ENCODE measurements at places on chromosomes 7 and 10. TPM values are rescaled to one million over a fixed set of nuclear protein-coding genes. Genes with fewer than 3 reads are reported as not detected.
A peak's percentile ranks its signal among the peaks of the same experiment; 100 is the strongest.

DNA sequence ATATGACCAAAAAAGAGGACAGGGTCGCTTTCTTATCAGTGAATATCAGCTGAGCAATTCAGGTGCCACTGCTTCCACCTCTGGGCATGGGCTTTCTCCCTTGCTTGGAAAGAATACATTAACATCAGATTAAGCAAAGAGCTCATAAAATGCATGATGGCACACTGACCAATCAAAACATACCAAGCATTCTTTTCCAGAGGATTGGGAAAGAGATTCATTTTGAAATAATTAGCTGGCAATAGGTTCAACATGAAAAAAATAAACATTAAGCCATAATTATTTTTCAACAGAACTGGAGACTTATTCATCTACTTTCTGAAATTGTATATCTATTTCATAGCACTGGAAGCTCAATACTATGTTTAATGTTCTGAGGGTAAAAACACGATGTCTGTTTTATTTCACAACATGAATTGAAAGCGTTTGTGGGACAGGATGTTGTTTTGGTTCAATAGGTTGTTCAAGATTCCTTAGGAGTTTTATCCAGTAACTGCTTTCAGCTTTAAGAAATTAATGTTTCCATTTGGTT, 53.2 kb downstream of the TFAM start:
- H3K4me1 ChIP-seq, result no peaks in the 10 kb centered on the region
- H3K27ac ChIP-seq, result no peak overlapping the region
- H3K27me3 ChIP-seq, result peaks cover 8% of the 10 kb centered on the region

GRCh38 chr10:132306864-132307751, 642 bp downstream of the STK32C start:
- H3K4me3 ChIP-seq, result peak overlapping the region; percentile 94
- no peak for DNase-seq
- H3K36me3 ChIP-seq, result peaks cover 7% of the 10 kb centered on the region
- H3K4me1 ChIP-seq, result peaks cover 17% of the 10 kb centered on the region

The MUC12 gene
- 7.8 TPM for total RNA-seq

DNA sequence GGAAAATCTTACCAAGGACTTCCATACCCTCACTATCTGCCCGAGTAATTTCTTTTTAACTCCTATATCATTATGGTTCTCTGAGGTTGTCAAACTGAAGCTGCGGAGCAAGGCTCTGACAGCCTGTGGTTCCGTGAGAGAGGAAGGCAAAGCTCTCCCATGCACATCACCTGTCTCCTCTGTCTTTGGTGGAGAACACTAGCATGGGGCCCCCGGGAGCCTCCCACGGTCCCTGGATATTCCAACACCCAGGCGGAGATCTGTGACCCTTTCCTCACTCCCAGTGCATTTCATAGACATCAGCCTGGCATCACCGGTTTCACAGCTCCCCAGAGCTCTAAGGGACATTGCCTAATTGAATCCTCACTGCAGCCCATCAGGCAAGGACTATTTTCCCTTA, 10.4 kb downstream of the RBP4 start:
- H3K27me3 ChIP-seq, result no peaks in the 10 kb centered on the region
- DNase-seq, result no peak
- H3K4me3 ChIP-seq, result no peak overlapping the region
- H3K4me1 ChIP-seq, result peaks cover 13% of the 10 kb centered on the region
- H3K36me3 ChIP-seq, result no peaks in the 10 kb centered on the region

DNA sequence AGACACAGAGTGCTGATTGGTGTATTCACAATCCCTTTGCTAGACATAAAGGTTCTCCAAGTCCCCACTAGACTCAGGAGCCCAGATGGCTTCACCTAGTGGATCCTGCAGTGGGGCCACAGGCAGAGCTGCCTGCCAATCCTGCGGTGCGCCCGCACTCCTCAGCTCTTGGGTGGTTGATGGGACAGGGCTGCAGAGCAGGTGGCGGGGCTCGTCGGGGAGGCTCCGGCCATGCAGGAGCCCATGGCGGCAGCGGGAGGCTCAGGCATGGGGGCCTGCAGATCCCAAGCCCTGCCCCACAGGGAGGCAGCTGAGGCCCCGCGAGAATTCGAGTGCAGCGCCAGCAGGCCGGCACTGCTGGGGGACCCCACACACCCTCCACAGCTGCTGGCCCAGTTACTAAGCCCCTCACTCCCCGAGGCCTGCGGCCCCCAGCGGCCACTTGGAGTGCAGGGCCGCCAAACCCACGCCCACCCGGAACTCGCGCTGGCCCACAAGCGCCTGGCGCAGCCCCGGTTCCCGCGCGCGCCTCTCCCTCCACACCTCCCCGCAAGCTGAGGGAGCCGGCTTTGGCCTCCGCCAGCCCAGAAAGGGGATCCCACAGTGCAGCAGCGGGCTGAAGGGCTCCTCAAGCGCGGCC, 7.7 kb upstream of the BET1 start:
- DNase-seq, result no peak
- no peak overlapping the region for H3K27ac ChIP-seq
- H3K27me3 ChIP-seq, result peaks cover 18% of the 10 kb centered on the region

DNA sequence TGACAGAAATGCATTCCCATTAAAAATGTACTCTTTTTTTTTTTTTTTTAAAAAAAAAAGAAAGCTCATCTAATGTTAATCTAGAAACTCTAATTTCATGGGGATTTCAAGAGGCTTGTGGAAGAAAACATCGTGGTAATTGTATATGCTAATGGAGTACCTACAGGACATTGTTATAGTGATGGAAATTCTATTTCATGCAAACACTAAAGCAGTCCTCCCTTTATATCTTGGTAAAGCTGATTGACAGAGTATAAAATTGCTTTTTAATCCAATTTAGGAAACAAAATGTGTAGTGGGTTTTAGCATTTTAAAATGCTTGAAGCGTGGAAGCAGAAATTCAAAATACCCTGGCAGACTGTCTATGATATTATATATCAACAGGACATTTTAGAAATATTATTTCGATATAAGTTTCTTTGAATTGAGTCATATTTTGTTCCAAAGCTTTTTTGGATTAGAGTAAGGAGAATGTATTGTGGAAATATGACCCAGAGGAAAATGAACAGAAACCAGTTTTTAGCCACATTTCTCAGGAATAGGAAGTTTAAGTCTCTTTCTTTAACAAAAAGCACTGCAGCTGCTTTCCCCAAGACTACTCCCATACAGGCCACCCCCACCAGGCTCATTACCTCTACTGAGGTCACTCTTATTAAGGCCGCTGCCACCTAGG, 121.9 kb downstream of the WNT2 start:
- H3K4me3 ChIP-seq, result no peak overlapping the region
- DNase-seq, result no peak
- H3K27ac ChIP-seq, result no peak overlapping the region
- peaks cover 4% of the 10 kb centered on the region for H3K36me3 ChIP-seq
- H3K4me1 ChIP-seq, result peaks cover 4% of the 10 kb centered on the region
- H3K27me3 ChIP-seq, result no peaks in the 10 kb centered on the region

The PRLHR gene
- total RNA-seq, result not detected

GRCh38 chr7:25624833-25625232, 396.5 kb upstream of the NPVF start:
- H3K27ac ChIP-seq, result no peak overlapping the region
- H3K27me3 ChIP-seq, result no peaks in the 10 kb centered on the region
- H3K4me1 ChIP-seq, result peaks cover 12% of the 10 kb centered on the region
- no peaks in the 10 kb centered on the region for H3K36me3 ChIP-seq

DNA sequence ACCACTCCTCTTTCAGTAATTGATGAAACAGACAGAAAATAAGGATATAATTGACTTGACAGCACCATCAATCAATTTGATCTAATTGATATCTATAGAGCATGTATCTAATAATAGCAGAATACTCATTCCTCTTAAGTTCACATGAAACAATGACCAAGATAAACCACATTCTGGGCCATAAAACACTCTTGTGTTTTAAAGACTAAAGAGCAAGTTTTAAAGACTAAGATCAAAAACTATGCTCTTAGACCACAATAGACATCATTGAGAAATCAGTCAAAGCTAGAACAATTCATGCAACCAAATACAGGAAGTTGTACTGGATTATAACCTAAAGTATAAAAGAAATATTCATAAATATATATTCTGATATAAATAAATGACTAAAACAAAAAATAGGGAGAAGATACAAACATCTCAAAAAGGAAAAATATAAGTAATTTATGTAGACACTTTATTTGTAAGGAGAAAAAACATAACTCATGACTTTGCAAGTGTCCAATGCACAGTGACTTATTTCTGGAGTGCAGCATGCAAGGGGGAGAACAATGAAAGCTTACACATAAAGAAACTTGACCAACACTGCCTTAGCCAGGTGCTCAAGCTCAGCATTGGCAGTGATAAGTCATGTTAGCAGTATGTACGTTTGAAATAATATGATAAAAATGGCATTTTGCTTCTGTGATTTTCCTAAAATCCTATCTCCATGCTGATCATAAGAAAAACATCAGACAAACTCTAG, 312.7 kb upstream of the IGFBP3 start:
- no peaks in the 10 kb centered on the region for H3K36me3 ChIP-seq
- no peak overlapping the region for H3K4me3 ChIP-seq
- no peak overlapping the region for H3K27ac ChIP-seq
- no peaks in the 10 kb centered on the region for H3K27me3 ChIP-seq

DNA sequence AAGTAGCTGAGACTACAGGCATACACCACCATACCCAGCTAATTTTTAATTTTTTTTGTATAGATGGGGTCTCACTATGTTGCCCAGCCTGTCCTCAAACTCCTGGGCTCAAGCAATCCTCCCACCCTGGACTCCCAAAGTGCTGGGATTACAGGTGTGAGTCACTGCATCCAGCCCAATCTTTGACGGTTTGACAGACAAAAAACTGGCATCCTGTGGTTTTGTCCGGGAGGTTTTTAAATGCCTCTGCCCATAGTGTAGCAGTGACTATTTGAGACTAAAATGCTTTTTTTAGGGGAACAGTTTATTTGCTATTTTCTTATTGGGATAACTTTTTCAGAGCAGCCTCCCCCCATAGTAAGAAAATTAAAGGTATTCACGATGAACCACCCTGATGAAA, 523.7 kb upstream of the GALNT17 start:
- H3K36me3 ChIP-seq, result peaks cover 19% of the 10 kb centered on the region
- no peak overlapping the region for H3K4me3 ChIP-seq
- no peak overlapping the region for H3K27ac ChIP-seq
- peaks cover 3% of the 10 kb centered on the region for H3K27me3 ChIP-seq

The CYP3A4 gene
- total RNA-seq, result not detected

The PRSS37 gene
- not detected for total RNA-seq

GRCh38 chr10:125204400-125204799, 44.0 kb upstream of the CTBP2 start:
- no peak overlapping the region for H3K4me3 ChIP-seq
- no peaks in the 10 kb centered on the region for H3K27me3 ChIP-seq
- no peak overlapping the region for H3K27ac ChIP-seq
- no peak for DNase-seq

The CYP3A5 gene
- total RNA-seq, result not detected

GRCh38 chr10:118805146-118805545, 50.4 kb upstream of the CACUL1 start:
- no peaks in the 10 kb centered on the region for H3K4me1 ChIP-seq
- H3K4me3 ChIP-seq, result no peak overlapping the region
- H3K27ac ChIP-seq, result no peak overlapping the region
- DNase-seq, result no peak
- no peaks in the 10 kb centered on the region for H3K36me3 ChIP-seq
- peaks cover 3% of the 10 kb centered on the region for H3K27me3 ChIP-seq

The EBF3 gene
- total RNA-seq, result 11.6 TPM

GRCh38 chr7:101308245-101309085, 13.1 kb downstream of the IFT22 start:
- peak overlapping the region; percentile 93 for H3K4me3 ChIP-seq
- H3K4me1 ChIP-seq, result peaks cover 13% of the 10 kb centered on the region
- H3K36me3 ChIP-seq, result peaks cover 30% of the 10 kb centered on the region
- peak; percentile 49 for DNase-seq
- H3K27me3 ChIP-seq, result peaks cover 38% of the 10 kb centered on the region

The MEOX2 gene
- 1.4 TPM for total RNA-seq

The NPFFR1 gene
- not detected for total RNA-seq

The LIPM gene
- total RNA-seq, result not detected

The RTKN2 gene
- 27.5 TPM for total RNA-seq

DNA sequence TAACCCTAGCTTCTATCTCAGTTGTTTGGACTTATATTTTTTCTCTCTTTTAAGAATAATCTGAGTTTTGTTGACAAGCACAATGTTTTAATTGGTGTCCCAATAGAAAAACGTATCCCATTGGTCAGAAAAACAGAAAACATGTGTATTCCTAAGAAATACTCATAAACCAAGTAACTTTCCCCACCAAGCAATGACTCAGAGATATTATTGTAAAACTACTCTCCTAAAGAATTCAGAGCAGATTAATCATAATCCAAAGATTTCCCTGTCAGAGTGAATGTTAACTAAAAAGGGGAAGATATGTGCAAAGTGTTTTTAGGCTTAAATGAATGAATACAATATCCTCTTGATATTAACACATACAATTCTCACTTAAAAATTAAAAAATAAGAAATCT, 29.4 kb upstream of the MBL2 start:
- no peaks in the 10 kb centered on the region for H3K27me3 ChIP-seq
- no peak for DNase-seq
- H3K4me1 ChIP-seq, result no peaks in the 10 kb centered on the region
- no peak overlapping the region for H3K4me3 ChIP-seq

- H3K4me1 ChIP-seq, result peaks cover 33% of the 10 kb centered on the region
- H3K4me3 ChIP-seq, result no peak overlapping the region
- peaks cover 2% of the 10 kb centered on the region for H3K36me3 ChIP-seq
- H3K27ac ChIP-seq, result peak overlapping the region; percentile 37
Measured at GRCh38 chr7:92634205-92634604, 44.0 kb upstream of the FAM133B start.

DNA sequence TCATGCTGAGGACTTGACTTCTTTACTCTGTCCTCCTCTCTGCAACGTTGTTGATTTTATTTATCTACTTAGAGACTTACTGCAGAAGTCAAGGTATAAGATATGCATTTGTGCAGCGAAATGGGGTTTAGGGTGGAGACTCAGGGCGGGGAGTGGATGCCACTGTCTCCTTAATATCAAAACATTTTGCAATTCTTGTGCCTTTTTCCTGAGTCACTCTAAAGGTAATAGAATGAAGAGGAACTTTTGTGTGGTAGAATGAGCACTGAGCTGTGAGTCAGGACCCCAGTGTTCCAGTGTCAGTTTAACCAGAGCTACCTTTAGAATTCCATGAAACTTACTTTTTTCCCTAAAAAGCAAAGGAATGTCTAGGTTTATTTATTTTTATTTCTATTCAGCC, 78.2 kb downstream of the VTI1A start:
- H3K36me3 ChIP-seq, result no peaks in the 10 kb centered on the region
- no peak overlapping the region for H3K27ac ChIP-seq
- peaks cover 8% of the 10 kb centered on the region for H3K4me1 ChIP-seq
- no peak for DNase-seq
- no peaks in the 10 kb centered on the region for H3K27me3 ChIP-seq

GRCh38 chr7:66626331-66626934, 2.2 kb upstream of the KCTD7 start:
- no peak overlapping the region for H3K27ac ChIP-seq
- no peaks in the 10 kb centered on the region for H3K27me3 ChIP-seq
- H3K4me3 ChIP-seq, result peak overlapping the region; percentile 79
- H3K4me1 ChIP-seq, result peaks cover 16% of the 10 kb centered on the region

The FFAR4 gene
- not detected for total RNA-seq

The CPA5 gene
- not detected for total RNA-seq

The KCP gene
- 2.9 TPM for total RNA-seq

GRCh38 chr7:79868010-79868409, 266.6 kb upstream of the GNAI1 start:
- no peak overlapping the region for H3K4me3 ChIP-seq
- peaks cover under 1% of the 10 kb centered on the region for H3K4me1 ChIP-seq
- no peaks in the 10 kb centered on the region for H3K27me3 ChIP-seq
- no peak overlapping the region for H3K27ac ChIP-seq
- H3K36me3 ChIP-seq, result no peaks in the 10 kb centered on the region

GRCh38 chr10:44234483-44234875, 150.4 kb downstream of the CXCL12 start:
- peaks cover 15% of the 10 kb centered on the region for H3K4me1 ChIP-seq
- H3K27ac ChIP-seq, result no peak overlapping the region
- H3K27me3 ChIP-seq, result no peaks in the 10 kb centered on the region

GRCh38 chr10:20847512-20847911, 49.6 kb downstream of the NEBL start:
- no peak overlapping the region for H3K4me3 ChIP-seq
- peaks cover 5% of the 10 kb centered on the region for H3K36me3 ChIP-seq
- no peaks in the 10 kb centered on the region for H3K27me3 ChIP-seq
- no peak for DNase-seq

All from neural crest cell (in vitro differentiated cells).